ENCODE measurements at places on chromosomes 3 and 15. TPM values are rescaled to one million over a fixed set of nuclear protein-coding genes. Genes with fewer than 3 reads are reported as not detected.
A peak's percentile ranks its signal among the peaks of the same experiment; 100 is the strongest.

DNA sequence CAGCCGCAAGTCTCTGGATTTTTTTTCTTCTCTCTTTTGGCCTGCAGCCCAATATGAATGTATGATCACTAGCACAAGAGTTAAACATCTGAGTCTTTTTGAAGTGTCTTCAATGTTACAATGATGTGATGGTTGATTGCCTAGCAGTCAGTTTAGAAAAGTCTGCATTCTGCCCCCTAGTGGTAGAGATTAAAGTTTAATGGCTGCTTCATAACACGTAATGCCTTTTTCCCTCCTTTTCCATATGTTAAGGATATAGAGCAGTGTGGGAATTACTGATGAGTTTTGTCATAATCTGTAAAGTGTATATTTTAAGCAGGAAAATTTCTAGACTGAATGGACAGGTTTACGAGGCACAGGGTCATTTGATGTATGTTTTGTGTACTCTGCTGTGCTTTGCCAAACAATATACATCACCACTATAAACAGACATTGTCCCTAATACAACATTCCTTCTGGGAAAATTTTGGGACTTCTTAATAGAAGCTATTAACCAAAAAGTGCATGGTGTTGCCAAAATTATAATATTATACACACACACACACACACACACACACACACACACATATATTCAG lies 1038.5 kb upstream of the NR2F2 start:
- DNase-seq: peak; percentile 25

- DNase-seq: no peak
Measured at GRCh38 chr3:61903931-61904657, 342.7 kb downstream of the PTPRG start.

CELSR3 gene
- total RNA-seq: 28.5 TPM

ITIH4 gene
- 3.0 TPM for total RNA-seq

ARRDC4 gene
- 3.2 TPM for total RNA-seq

DNA sequence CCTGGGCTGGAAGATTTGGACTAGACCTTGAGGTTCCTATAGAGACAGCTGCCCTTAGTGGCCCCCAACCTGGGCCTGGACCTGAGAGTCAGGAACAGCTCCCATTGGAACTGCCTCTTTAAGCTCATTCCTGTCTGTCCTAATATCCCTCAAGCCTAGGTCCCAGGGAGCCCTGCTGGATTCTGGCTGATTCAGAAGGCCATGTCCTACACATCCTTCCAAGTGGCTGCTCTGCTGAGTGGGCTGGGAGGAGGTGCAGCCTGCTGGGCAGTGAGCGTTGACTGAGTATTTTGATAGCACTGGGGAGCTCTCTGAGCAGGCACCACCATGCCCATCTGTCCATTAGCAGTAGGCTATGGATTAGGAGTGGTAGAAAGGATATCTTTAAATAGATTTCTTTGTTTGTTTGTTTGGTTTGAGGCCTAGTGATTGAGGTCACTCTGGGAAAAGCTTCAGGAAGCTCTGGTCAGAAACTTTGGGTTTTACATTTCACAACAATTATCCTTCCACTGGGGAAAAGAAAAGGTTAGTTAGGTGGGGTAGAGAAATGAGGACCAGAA lies 54.6 kb upstream of the ATOSA start:
- DNase-seq: no peak

DNA sequence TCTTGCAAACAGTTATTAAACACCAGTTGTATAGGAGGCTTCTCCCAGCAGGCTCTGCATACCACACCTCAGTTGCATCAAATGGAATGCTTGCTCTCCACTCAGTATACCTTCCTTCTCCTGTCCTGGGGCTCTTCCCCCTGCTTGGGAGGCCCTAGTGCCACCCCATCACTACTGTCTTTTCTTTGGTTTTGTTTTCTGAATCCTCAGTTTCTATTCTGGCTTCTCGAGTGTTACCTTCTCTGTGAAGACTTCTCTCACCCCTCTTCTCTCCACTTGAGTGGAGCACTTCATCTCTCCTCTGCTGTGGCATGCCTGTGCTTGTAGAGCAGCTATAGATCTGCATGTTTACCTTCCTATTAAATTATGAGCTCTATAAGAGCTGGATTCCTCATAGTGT lies 75.7 kb upstream of the TPRG1 start:
- DNase-seq: no peak
